A549 (cell line): ENCODE measurements at places on chromosomes 1 and 21.

- no peak for DNase-seq
Measured at GRCh38 chr1:95380909-95381308, 146.9 kb downstream of the RWDD3 start.

DNA sequence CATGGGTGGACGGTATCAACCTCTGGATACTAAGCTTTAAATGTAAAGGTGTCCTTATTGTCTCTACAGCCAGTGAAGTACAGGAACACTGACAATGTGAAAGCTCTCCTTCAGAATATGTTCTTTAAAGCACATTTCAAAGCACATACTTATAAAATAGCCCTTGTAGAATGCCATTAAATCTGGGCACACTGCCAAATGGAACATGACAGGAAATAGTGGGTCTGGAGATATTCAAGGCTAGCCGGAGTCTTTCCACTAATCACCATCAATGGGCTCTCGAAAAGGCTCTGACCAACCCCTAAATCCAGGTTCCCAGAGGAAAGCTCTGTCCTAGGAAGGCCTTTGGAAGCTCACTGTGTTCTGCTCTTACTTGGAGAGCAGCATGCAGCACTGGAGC, 46.6 kb downstream of the PLD5 start:
- no peak for DNase-seq

DNA sequence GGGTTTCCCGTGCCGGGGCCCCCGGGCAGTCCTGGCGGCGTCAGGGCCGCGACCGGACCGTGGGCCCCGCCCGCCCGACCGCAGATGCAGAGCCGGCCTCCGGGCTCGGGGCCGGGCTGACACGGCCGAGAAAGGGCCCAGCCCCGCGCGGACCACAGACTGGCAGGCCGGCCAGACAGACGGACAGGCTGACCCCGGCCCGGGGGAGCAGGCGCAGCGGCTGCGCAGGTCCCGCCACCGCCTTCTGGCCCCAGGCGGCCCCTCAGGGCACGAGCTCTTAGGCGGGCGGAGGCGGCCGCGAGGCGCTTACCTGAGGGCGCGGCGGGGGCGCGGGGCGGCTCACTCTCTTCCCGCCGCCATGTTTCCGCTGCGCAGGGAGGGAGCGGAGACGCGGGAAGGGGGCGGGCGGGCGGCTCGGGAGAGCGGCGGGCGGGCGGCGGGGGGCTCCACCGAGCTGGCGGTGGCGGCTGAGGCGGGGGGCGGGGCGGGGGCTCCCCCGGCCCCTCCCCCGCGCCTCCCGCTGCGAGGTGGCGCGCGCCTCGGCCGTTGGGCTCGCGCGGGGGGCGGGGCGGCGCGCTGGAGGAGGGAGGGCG, at the start of gene SCMH1:
Gene SCMH1, minus strand, starts transcription at position 558 of the 593 bp plus-strand sequence. CDS start 56,173 bp downstream, outside the sequence.
- peak; percentile 30 for DNase-seq

- DNase-seq = no peak
Measured at GRCh38 chr1:228259951-228260350, 52.1 kb downstream of the OBSCN start.

DNA sequence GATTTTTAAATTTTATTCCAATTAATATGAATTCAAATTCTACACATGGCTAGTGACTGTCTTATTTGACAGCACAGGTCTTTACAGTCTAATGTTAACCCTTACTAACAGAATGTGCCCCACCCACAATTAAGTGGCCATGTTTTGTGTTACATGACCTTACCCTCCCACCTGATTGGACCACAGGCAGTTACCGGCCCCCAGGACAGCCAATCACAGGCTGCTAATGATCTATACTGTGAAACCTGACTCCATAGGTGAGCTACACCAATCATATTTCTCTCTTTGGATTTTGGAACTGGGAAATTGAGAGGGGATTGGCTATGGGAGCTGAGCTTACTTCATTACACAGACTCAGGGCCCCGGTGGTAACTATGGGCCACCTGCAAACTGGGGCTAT, 27.5 kb downstream of the ZP4 start:
- no peak for DNase-seq
